ENCODE measurements at places on chromosomes 1 and 21.

DNA sequence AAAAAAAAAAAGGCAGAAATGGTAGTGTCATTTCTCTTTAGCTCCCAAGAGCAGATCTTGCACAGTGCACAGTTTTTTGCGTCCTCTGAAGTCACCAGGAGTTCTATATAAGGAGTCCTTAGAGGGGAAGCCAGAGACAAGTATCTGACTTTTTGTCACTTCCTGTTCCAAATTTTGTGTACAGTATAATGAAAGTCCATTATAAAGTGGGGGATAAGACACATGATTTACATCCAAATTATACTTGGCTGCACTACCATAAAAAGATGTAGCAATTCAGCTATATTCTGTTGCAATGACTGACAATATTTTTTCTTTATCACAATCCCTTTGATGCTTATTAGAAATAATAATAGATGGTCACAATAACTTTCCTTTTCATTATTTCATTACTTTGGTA, 1276.9 kb upstream of the ADGRL2 start:
- no peak for DNase-seq

DNA sequence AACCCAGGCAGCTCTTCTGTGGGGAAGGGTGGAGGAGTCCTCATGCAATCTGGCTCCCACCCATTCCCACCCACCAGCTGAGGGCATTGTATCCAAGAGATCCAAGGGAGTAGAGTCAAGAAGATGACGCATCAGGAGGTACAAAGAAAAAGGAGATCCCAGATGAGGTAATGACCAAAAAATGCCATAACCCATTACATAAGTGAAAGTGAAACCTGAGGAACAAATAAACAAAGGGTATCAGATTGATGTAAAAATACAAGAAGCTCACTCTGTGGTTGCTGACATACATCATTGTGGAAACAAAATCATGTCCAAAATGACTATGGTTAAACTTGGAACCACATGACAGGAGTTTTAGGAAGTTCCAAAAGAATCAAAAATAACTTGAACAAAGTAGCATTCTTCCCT, 42.5 kb downstream of the CCN1 start:
- no peak for DNase-seq

- no peak for DNase-seq
These were observed 9.8 kb downstream of the SSBP3 start for GRCh38 chr1:54396261-54396933.

DNA sequence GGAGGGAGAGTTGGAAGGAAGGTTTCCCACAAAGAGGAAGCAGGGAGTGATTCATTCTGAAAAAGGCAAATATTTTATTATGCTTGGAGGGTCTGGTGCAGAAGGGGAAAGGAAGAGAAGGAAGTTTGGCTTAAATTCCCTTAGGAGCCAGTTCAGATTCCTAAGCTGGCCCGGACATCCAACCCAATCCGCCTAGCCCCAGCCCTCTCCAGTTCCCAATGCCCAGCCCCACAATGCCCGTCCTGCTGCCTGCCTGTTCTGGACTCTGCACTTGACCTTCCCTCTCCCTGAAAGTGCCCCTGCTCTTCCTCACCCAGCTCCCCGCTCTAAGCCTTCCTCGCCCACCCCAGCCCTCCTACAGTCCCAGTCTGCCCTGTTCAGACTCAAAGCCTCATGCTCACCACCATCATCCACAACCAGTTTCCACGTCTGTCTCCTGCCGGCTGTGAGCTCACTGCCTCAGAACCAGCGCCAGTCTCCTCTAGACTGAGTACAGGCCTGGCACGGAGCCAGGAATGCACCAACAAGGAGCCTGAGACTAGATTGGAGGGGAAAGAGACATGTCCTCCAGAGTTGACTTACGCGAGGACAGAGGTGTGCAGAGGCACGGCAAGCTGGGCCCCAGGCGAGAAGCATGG, 18.9 kb downstream of the CAPN2 start:
- no peak for DNase-seq

GRCh38 chr1:11875094-11875493, 16.3 kb upstream of the NPPB start:
- no peak for DNase-seq

- DNase-seq, result no peak
These were observed 14.9 kb upstream of the VPS26C start for GRCh38 chr21:37281993-37282392.

- no peak for DNase-seq
These were observed 41.6 kb downstream of the LAMC2 start for GRCh38 chr1:183227422-183228346.

DNA sequence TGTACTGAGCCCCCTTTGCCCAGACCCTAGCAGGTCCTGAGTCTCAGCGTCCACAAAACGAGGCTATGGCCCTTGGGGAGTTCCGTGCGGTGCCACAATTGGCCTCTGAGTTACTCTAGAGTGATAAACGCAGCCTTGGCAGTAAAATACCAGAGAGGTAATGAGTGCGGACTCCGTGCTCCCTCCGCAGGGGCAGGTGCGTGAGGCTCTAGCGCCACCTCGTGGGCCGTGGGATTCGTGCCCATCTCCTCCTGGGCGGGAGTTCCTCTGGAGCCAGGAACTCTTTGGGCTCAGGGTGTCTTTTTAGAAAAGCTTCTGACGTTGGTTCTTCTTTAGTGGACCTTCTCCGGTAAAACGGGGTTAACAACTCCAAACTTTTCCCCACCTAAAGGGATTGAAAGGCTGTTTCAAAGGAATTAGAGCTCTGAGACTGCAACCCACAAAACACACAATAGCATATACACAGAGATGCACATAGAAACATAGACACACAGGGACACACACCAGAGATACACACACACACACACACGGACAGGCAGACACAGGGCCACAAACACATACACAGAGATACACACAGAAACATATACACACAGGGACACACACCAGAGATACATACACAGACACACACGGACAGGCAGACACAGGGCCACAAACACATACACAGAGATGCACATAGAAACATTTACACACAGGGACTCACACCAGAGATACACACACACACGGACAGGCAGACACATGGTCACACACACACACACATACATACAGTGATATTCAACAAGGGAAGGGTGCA, 99.4 kb downstream of the KCNJ15 start:
- DNase-seq, result peak; percentile 53

DNA sequence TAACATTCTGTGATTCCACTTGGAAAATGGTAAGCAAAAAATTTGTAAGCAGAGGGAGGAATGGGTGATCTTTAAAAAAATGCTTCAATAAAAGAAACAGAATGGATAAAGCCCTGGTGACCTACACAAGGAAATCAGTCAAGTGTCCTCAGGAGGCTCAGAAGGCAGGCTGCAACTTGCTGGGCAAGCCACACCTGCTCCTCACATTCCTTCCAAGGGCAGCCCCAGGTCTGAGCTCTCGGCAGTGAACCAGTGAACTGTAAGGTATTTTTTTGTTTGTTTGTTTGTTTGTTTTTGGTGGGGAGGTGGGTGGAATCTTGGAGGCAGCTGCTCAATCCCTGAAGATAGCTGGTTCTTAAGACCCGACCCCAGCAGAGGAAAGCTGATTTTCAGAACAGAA, 4.4 kb downstream of the TACSTD2 start:
- DNase-seq, result no peak
